ENCODE measurements at places on chromosomes 11 and 22.

DNA sequence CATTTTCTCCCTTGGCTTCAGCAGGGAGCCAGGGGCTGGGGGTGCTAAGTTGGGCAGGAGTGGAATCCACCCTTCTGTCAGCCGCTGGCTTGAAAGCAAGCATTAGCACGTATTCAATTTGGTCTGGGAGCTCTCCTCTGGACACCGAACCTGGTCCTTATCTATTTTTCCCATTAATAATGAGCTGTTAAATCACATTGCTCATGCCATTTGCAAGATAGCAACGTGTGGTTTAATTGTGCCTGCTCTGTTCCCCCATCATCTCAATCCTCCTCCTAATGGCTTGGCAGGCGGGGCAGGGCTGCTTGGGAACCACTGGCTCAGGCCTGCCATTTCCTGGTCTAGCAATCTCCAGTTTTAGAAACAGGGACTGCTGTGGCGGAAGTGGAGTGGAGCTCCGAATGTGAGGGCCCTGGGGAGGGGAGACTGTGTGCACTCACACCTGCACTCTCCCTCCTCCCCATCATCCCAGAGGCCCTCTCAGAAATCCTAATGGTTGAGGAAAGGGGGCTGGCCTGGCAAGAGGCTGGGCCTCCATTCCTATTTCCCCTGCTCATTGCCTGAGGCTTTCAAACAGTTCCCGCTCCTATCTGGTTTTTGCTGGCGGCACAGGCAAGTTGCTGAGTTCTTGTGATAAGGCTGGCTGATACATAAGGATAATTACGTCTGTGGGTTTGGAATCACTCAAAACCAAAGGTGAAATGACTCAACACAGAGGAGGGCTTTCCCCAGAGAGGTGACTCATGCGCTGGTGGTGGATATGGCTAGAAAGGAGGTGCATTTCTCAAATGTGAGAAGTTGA is 201.2 kb upstream of the E2F8 start:
- no peak for DNase-seq

DNA sequence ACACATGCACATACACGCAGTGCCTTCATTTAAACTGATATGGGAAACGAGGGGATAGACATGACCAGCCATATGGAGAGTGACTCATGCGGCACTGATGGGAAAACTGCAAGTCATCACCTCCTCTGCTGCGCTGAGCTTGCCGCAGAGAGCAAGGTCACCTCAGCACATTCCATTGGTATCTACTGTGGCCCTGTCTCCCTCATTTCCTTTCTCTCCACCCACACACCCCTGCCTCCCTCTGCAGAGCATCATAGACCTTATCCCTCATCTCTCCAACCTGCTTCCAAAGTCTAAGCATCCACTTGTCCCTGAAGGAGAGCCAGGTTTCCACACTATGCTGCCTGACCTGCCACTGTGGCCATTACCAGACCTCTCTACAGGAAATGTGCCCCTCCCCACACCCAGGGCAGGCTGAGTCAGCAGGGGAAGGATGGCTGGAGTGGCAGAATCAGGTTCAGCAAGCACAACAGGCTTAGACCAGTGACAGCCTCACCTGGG is 116.9 kb upstream of the SNX19 start:
- no peak for DNase-seq

DNA sequence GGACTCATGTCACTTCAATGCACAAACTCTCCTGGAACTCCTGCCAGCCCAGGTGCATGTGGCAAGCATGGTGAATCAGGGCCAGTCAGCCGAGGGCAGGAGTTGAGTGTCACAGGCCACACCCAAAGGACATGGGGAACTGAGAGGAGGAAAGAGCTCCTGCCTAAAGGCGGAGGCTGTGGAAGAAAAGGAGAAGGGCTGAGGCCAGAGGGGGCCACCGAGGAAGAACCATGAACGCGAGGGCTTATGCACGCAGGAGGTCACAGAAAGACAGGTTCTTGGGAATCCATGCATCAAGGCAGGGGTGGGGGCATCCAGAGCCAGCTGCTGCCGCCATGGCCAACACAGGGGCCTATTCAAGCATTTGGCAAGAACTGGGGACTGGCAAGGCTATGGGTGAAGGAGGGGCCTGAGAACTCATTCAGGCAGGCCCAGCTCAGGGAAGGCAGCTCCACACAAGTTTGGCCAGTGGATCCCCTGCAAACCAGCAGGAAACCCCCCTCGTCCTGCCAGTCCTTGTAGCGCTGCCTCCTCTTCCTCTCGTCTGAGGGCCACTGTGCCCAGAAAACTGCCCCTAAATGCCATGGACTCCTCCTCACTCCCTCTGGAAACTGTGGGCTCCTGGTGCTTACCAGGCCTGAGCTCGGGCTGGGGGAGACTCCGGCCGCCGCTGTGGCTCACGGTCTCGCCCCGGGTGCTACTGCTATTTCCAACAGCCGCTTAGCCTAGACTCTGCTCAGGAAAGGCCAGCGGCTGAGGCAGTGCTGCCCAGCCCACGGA is 15.4 kb downstream of the PPM1F start:
- DNase-seq, result no peak

- no peak for DNase-seq
Measured at GRCh38 chr11:92423115-92424034, 198.8 kb downstream of the FAT3 start.

DNA sequence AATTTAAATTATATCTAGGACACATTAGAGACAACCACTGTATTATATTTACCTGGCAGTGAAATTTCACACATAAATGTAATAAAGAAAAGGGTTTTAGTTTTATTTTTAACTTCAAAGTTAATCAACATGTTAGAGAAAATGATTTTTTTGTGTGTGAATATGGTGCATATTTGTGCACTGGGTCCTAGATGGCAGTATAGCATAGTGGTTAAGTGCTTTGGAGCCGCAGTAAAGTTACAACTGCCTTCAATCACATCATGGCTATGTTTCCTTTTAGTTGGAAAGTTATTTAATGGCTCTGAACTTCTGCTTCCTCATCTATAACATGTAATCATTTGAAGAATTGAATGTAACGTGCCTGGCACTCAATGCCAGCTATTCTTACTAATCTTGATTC is 108.9 kb upstream of the DDI1 start:
- DNase-seq, result no peak

DNA sequence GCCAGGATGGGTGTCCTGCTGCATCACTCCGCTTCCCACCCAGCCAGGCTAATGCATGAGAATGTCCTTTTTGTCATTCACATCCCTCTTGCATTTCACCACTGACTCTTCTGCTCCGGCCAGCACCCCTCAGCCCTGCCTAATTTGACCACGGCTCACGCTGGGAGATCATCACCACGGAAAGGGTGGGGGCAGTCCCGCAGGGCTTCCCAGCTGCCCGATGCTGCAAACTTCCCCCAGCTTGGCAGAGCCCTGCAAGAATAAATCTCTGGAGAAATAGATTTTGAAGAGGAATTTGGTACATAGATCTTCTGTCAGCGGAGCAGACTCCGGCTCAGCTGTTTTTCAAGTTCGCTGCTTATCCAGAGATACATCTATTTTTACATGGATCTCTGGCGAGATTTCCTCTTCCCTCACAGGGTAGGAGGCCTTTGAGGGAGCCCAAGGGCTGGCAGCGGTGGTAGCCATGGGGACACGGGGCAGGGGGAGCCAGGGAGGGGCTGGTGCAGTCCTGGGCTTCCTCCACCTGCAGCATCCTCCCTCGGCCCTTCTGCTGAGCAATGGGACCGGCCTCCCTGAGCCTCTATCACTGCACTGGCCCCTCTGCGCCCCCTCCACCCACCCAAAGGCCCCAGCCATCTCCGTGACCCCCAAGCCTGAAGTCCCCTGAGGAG is 62.6 kb downstream of the BUD13 start:
- DNase-seq, result no peak

DNA sequence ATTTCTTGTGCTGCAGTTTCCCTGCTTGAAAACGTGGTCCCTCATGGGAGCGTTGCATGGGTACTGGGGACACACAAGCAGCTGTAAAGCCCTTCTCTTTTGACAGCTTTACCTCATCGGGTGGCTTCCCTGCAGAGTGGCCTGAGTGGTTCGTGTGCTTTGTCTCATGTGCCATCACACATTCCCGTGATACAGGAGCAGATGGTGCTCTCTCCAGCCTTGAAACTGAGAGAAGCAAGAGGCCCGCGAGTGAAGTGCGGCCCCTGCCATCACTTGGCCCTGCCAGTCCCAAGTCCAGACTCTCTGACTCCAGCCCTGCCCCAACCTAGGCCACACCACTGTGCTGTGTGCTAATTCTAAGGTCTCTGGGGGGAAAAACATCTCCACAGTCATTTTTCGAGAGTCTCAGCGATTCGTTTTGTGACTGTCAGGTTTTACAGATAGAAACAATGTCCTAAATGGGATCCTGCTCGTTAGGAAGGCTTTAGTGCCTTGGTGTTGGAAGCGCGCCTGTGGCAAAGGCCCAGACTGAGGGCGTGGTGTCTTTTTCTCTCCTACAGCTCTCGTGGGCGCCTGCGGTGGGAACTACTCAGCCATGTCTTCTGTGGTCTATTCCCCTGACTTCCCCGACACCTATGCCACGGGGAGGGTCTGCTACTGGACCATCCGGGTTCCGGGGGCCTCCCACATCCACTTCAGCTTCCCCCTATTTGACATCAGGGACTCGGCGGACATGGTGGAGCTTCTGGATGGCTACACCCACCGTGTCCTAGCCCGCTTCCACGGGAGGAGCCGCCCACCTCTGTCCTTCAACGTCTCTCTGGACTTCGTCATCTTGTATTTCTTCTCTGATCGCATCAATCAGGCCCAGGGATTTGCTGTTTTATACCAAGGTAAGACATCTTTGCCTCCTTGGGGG is 64.2 kb downstream of the KREMEN1 start:
- DNase-seq, result no peak

GRCh38 chr22:50670914-50671538 is 1.6 kb upstream of the SHANK3 start:
- no peak for DNase-seq

DNA sequence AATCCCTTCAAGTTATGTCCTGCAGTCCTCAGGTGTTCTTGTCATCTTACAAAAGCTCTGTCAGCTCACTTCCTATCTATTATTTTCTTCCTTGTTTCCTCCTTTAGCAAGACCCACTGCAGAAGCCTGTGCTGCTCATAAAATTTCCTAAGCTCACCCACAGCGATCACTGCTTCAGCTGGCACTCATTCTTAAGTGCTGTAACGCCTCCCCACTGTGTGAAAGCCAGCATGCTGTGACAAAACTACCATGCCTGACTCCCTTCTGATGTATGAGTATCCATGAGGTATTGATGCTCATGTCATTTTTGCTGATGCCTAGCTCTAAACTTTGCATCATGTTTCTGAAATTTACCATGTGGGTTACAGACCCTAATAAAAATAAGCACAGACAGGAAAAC is 41.5 kb upstream of the CNTN5 start:
- DNase-seq, result no peak

GRCh38 chr11:114284914-114285313 is 11.3 kb upstream of the NNMT start:
- no peak for DNase-seq

- peak; percentile 34 for DNase-seq
Measured at GRCh38 chr11:61947486-61948210, 2.5 kb upstream of the BEST1 start.

DNA sequence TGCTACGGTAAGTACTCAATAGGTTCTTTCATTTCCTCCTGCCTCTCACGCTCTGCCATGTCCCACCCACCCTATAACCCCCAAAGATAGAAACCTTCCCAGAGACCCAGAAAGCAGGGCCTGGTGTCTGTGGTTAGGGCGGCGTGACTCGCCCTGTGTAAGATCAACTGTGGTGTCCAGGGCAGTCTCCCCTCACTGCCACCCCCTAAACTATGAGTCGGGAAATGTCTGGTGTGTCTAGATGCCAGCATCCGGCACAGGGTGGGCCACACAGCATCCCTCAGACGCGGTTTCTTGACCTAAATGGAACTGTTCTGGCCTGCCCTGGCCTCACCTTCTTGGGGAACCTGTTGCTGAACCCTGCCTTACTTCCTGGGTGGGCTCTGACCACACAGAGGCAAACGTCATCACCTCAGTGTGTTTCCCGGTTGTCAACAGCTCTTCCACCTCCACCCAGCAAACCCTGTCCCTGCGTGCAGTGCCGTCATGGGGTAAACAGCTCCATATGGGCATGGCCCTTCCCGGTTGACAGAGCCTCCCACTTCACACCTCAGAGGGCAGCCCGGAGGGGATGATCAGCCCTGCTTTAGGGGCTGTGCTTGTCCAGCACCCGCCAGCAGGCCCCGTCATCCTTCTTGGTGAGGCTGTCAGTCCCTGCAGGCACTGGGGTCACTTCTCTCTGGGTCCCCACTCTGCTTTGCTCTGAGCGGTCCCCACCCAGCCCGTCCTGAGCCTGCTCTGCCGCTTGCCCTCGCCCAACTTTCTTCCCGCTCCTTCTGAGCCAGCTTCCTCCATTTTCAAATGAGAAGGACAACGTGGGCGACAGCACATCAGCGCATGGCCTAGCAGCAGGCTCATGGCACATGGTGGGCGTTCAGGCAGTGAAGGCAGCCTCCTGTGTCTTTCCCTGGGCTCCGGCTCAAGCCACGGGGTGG is 6.0 kb downstream of the WNT11 start:
- DNase-seq, result no peak

GRCh38 chr11:107014871-107015270 is 3.4 kb downstream of the GUCY1A2 start:
- DNase-seq, result no peak

DNA sequence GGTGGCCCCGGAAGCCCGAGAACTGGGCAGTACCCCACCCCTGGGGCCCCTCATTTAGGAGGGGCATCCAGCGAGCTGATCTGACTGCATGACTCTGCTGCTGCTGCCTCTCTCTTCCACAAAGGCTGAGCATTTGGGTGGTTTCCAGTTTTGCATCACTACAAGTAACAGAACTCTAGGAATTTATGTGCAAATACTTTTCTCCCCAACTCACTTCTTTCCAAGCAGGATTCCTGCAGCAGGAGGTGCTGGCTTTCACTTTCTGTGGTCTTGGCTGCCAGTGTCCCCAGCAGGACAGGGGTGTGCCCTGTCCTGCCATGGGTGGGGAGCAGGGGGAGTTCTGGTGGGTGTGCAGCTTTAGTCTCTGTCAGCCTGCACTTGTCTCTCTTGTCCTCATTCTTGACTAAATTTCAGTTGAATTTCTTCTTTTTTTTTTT is 21.2 kb downstream of the UPB1 start:
- DNase-seq, result no peak

- DNase-seq, result no peak
Measured at GRCh38 chr11:69859275-69859934, 40.2 kb upstream of the FGF3 start.

DNA sequence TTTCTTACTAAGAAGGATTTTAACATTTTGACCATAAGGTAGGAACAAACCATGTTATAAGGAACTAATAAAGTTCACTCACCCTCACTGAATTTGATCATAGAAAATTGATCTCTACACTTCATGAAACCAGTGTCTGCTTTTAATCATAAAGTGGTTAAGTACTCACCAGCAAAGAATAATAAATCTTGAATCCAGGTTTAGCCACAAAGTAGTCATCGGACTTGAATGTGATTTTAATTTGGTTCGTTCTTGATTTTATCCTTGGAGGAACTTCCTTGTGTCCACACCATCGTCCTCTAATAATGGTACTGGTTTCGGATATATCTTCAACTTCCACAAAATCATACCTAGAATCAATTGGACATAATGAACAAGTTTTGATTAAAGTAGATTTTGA is 40.5 kb upstream of the DDI1 start:
- DNase-seq, result no peak

GRCh38 chr11:69468911-69469885 is 12.3 kb upstream of the LINC01488 start:
- DNase-seq, result no peak

Data from activated CD4-positive, CD25-positive, alpha-beta regulatory T cell treated with anti-CD3 and anti-CD28 coated beads, Interleukin-2, amount 50 U/mL, for 16 hours (primary cell).